Epithelial cell of prostate (primary cell): ENCODE measurements at places on chromosomes 3 and 15.

DNA sequence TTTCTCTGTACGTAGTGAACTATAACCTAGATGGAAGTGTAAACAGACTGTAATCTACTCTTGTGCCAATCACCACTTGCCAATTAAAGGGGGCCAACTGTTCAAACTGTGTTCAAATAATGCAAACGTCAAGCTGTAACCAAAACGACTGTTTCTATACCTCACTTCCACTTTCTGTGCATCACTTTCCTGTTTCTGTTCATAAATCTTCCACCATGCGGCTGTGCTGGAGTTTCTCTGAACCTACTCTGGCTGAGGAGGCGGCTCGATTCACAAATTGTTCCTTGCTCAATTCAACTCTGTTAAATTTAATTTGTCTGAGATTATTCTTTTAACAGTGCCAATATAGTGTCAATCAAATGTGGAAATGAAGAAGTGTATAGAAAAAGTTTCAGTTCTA is 206.7 kb upstream of the TBC1D5 start:
- DNase-seq = no peak

DNA sequence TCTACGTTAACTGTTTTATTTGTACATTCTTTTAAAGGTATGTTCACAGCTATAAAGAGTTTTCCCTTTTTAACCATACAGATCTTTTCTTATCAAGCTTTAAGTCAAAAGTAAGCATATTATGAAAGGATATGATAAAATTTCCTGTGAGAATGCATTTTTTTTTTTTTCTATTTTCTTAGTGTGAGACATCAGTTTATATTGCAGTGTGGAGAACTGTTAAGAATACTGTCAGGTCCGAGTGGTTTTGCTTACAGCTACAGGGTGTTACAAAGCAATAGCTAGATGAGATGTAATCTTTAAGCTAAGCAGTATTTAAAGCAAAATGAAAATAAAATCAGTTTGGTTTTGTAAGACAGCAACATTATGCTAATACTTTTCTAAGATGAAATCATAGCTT is 133.2 kb downstream of the SLC25A26 start:
- DNase-seq = no peak

DNA sequence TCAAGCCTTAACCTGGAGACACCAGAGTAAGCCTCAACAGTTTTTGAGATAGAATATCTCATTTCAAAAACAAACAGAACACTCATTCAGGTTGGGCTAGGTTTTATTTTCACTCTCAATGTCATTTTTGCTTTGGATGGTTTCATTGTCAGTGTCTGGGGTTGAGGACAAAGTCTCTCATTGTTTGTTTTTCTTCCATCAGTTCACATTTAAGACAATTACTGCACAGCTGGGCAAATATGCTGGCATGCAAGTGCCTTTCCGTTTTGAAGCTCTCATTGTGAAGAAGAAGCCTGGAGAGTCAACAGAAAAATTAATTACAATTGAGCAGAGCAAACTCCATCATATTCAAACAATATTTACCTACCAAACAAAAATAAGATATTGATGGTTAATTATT is 1050.0 kb downstream of the TBL1XR1 start:
- DNase-seq = no peak

GRCh38 chr3:81554388-81554787 is 207.1 kb downstream of the GBE1 start:
- no peak for DNase-seq

- DNase-seq = no peak
Measured at GRCh38 chr15:100740138-100740537, 137.7 kb downstream of the ASB7 start.

GRCh38 chr3:104347291-104347690 is 1019.4 kb upstream of the ALCAM start:
- DNase-seq = no peak

DNA sequence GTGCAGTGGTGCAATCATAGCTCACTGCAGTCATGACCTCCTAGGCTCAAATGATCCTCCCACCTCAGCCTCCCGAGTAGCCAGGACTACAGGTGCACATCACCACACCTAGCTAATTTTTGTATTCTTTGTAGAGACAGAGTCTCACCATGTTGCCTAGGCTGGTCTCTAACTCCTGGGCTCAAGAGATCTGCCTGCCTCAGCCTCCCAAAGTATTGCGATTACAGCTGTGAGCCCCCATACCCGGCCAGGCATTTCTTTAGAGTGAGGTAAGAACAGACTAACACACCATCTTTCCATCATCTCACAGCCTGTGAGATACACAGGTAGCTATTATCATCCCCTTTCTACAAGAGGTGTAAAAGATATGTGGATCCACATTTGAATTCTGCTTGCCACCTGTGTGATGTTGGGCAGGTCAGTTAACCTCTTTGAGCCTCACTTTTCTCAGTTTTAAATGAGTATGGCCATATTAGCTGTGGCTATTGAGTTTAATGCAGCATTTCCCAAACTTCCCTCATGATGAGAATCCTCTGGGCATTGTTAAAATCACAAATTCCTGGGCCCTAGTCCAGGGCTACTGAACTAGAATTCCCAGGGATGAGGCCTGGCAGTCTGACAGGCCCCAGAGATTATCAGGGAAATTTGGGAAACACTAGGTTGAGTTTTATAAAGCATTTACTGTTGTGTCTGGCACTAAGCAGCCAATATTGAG is 46.0 kb downstream of the ANP32A start:
- DNase-seq = no peak

GRCh38 chr3:142902356-142902755 is 13.5 kb upstream of the PCOLCE2 start:
- no peak for DNase-seq
